ENCODE measurements at places on chromosomes 16 and 17.

DNA sequence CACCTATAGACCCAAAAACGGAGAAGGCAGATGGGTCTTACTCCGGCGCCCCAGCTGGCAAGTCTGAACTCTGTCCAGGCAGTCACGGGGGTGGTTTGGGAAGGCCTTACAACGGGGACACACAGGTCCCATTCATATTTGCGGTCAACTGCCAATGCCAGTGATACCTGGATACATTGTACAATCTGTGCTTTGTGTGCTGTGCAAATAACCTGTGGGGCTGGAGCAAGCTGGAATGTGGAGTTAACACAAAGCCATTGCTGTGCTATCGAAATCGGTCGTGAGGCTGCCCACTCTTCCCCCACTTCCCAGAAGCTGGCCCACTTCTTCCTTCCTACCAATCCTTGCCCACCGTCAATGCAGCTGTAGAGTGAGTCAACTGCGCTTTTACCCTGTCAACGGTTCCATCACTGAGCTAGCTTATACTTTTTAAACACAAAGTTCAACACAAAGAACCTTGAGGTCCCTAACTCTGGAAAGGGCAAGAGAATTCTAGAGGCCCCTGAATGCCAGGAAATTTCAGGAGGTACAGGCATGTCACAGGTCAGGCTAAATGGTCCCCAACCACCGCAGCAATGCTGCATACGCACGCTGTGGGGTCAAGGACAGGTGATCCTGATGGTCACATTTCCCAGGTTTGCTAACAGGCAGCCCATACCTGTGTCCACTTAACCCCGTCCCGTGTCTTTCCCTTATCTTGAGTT, 122.8 kb downstream of the ZFHX3 start:
- no peak overlapping the region for H3K4me3 ChIP-seq
- no peaks in the 10 kb centered on the region for H3K36me3 ChIP-seq
- DNase-seq: no peak
- no peaks in the 10 kb centered on the region for H3K27me3 ChIP-seq
- peaks cover 14% of the 10 kb centered on the region for H3K4me1 ChIP-seq

DNA sequence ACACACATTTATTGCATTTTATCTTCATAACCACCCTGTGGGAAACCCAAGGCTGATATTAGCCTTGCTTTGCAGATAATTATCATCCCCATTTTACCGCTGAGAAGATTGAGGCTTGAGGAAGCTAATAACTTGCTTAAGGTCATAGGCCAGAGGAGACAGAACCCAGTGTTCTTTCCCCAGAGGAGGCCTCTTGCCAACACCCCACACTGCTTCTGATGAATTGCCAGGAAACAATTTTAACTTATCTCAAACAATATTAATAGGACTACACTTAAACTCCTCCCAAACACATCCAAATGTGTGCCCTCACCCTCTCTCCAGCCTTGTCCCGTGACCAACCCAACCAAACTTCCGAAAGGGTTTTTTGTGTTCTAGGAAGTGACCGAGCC, 2.1 kb upstream of the SPG7 start:
- DNase-seq: no peak
- no peaks in the 10 kb centered on the region for H3K27me3 ChIP-seq
- H3K27ac ChIP-seq: peak overlapping the region; percentile 95
- H3K4me1 ChIP-seq: peaks cover 24% of the 10 kb centered on the region
- peak overlapping the region; percentile 91 for H3K4me3 ChIP-seq

DNA sequence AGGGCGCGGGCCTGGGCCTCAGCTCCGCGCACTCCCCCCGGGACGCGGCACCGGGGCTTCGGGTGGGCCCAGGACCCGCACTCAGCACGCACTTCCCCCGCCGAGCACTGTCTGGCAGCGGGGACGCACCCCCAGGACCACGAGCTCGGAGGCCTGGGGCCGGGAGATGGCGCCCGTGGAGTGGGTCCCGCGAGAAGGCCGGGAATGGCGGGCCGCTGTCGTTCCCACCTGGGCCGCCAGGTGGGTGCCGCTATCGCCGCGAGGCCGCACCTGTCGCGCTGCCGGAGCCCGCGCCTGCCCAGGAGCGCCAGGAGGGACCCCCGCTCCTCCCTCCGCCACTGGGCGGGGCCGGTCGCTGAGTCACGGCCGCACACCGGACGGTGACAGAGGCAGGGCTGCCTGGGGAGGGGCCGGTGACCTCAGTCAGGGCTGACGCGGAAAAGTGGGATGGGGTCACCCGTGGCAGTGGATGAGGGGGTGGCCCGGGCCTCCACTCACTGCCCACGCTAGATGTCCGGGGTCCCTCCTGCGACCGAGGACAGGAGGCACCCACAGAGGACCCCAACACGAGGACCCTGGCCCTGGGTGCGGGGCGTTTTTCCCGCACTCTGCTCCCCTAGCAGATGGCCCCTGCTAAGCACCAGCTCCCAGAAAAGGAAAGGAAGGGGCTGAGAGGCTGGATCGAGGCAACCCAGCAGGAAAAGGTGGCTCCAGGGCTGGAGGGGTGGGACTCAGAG, 6.9 kb upstream of the ACTG1 start:
- no peaks in the 10 kb centered on the region for H3K36me3 ChIP-seq
- H3K4me1 ChIP-seq: peaks cover 14% of the 10 kb centered on the region
- H3K27me3 ChIP-seq: no peaks in the 10 kb centered on the region
- H3K27ac ChIP-seq: no peak overlapping the region
- H3K4me3 ChIP-seq: peak overlapping the region; percentile 69
- peak; percentile 71 for DNase-seq

DNA sequence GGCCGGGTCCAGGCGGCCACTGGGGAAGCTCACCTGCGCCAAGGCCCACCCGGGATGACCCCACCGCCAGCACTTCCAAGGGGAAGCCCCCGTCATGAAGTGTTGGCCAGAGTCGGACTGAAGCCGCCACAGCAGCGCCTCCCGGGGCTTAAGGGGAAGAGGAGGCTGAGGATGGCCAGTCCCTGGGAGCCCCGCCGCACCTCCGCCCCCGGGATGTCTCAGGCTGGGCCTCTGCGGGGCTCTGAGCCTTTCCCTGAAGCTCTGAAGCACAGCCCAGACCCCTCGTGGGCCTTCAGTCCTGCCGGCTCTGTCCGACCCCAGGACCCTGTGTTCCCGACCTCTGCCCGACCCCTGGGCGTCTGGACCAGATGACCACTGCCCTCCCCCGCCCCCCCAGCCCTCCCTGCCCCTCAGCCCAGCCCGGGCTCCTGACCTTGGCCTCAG, 42.8 kb upstream of the ACSF3 start:
- DNase-seq: no peak
- peaks cover 5% of the 10 kb centered on the region for H3K4me1 ChIP-seq
- H3K36me3 ChIP-seq: no peaks in the 10 kb centered on the region
- H3K4me3 ChIP-seq: no peak overlapping the region
- no peaks in the 10 kb centered on the region for H3K27me3 ChIP-seq

GRCh38 chr16:22674832-22675191, 139.2 kb upstream of the HS3ST2 start:
- DNase-seq: no peak
- no peak overlapping the region for H3K27ac ChIP-seq
- H3K27me3 ChIP-seq: no peaks in the 10 kb centered on the region

DNA sequence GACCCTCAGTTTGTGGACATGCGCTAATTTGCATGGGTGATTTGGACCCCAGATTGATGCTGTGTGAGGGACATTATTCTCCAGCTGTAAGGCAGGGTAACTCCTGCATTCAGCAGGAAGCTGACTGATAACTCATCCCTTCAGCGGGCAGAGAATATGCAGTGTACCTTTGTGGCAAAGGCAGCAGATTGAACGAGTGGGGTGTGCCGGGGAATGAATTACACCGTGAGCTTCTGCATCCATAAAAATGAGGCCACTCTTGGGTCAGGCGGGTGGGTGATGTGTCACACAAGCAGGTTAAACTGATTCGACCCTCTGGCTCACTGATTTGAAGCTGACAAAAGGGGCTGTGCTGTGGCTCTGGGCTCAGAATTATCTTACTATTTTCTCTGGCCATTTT, 128.9 kb upstream of the PMFBP1 start:
- no peak overlapping the region for H3K27ac ChIP-seq
- no peak for DNase-seq
- no peak overlapping the region for H3K4me3 ChIP-seq
- H3K36me3 ChIP-seq: no peaks in the 10 kb centered on the region
- H3K27me3 ChIP-seq: no peaks in the 10 kb centered on the region

DNA sequence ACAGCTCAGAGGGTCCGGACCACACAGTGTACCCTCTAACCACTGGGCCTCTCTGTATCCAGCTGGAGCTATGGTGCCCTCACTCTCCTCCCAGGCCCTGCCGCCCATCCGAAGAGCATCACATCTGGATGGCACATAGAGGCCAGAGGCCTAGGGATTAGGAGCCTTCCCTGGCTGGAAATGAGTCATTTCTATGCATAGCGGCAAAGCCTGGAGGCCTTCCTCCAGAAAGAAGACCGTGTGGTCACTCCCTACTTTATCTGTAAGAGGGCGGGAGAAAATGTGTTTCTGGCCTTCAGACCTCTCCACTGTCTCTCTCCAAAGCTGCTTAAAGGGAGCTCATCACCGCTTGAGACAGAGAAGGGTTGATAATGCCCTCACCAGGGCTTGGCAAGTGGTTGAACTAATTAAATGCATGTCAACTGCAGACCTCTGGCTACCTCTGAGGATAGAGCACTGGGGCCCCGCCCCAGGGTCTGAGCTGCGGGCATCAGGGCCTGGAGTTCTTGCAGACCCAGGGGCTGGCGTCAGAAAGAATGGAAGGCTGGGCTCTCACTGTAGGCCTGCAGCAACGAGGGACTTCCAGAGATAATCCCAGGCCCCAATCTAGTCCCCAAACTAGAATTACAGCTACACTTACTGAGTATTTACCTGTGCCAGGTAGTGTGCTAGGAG, 122.2 kb downstream of the IRX5 start:
- H3K27me3 ChIP-seq: peaks cover 39% of the 10 kb centered on the region
- H3K4me3 ChIP-seq: no peak overlapping the region
- no peaks in the 10 kb centered on the region for H3K36me3 ChIP-seq
- H3K4me1 ChIP-seq: no peaks in the 10 kb centered on the region
- H3K27ac ChIP-seq: no peak overlapping the region

GRCh38 chr16:68367030-68367429, 56.2 kb downstream of the PRMT7 start:
- DNase-seq: no peak
- H3K4me3 ChIP-seq: no peak overlapping the region
- no peak overlapping the region for H3K27ac ChIP-seq

- H3K4me3 ChIP-seq: peak overlapping the region; percentile 95
- no peak for DNase-seq
- peak overlapping the region; percentile 45 for H3K27ac ChIP-seq
Measured at GRCh38 chr17:47695429-47696376, 1.7 kb downstream of the TBKBP1 start.

DNA sequence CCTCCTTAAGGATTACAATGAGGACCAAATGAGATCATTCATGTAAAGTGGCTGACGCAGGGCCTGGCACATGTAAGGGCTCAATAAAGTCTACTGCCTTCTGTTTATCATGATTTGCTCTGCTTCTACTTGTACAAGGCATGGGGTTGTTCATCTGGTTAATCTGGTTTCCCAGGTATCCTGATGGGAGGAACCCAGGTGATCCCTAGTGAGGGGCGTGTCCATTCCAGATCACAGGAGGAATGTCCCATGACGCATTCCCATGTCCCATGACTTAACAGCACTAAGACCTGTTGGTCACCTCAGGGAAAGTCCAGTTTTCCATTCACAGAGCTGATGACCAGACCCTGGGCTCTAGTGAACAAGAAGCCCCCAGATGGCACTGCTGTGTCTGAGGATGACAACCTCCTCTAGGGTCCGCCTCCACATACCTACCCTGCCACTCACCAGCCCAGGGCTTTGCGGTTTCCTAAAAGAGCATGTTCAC, 11.5 kb upstream of the TPPP3 start:
- H3K27me3 ChIP-seq: peaks cover 49% of the 10 kb centered on the region
- H3K27ac ChIP-seq: no peak overlapping the region
- no peaks in the 10 kb centered on the region for H3K36me3 ChIP-seq
- peaks cover 2% of the 10 kb centered on the region for H3K4me1 ChIP-seq
- H3K4me3 ChIP-seq: no peak overlapping the region
- no peak for DNase-seq

DNA sequence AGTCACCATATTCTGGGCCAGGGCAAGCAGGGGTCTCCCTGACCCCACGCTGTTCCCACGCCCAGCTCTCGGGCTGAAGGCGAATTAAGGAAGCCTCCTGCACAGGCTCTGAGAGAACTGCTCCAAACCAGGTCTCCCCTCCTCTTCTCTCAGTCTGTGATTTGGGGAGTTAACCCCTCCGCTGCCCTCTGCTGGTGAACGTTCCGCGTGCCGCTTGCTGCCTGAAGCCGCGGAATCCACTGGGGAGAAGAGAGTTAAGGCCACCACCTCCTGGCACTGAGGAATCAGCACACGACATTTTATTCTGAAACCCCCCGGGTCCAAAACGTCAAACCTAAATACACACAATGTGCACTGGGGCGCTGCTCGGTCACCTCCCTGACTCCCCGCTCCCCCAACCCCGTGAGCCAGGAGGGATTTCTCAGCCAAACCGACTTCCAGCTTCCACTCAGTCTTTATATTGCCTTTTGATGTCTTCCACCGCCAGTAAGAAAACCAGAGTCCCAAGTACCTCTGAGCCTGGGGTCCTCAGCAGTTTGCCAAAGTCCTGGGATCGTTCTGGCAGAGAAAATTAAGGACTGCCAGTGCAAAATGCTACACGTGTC, 54.4 kb upstream of the RCVRN start:
- no peaks in the 10 kb centered on the region for H3K4me1 ChIP-seq
- H3K36me3 ChIP-seq: no peaks in the 10 kb centered on the region
- H3K27ac ChIP-seq: no peak overlapping the region
- peaks cover 34% of the 10 kb centered on the region for H3K27me3 ChIP-seq
- DNase-seq: no peak
- H3K4me3 ChIP-seq: no peak overlapping the region

DNA sequence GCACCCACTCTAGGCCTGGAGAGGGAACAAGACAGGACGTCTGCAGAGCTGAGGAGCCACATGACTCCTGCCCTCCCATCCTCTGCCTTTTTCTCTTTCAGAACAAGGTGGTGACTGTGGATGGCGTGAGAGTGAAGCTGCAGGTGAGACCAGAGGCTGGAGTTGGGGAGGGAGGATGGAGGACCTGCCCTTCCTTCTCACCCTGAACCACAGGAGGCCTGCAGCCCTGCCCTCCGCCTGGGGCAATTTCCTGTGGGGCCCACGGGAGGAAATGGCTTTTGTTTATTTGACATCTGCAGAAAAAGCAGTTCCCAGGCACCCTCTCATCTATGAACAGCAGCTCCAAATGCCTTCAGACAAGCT, 5.1 kb downstream of the RAB37 start:
- peak overlapping the region; percentile 93 for H3K27ac ChIP-seq
- H3K27me3 ChIP-seq: no peaks in the 10 kb centered on the region
- peaks cover 64% of the 10 kb centered on the region for H3K4me1 ChIP-seq
- H3K36me3 ChIP-seq: no peaks in the 10 kb centered on the region

All from T-helper 17 cell (primary cell).